NCI-H2081 (cell line): ENCODE measurements at places on chromosomes 4 and X.
A peak's percentile ranks its signal among the peaks of the same experiment; 100 is the strongest.

DNA sequence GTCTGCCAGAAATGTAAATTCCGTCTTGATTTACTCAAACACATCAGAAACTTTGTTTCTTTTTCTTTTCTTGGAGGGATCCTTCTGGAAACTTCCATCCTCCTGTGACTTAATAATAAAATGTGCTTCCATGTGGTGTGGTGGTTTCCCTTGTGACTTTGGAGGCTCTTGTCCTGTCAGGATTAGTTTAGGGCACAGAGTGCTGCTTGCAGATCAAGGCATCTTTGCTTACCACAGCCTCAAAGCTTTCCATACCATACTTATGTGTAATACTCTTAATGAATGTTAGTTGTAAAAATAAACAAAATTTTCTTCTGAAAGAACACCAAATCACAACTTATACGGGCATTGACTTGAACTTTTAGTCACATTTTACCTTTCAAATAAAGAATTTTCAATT lies 27.4 kb downstream of the GBA3 start:
- no peak for DNase-seq

- no peak for DNase-seq
Observed at GRCh38 chr4:107793996-107794395, 30.7 kb upstream of the SGMS2 start.

- DNase-seq = no peak
Observed at GRCh38 chr4:2944586-2945526, 18.4 kb downstream of the NOP14 start.

DNA sequence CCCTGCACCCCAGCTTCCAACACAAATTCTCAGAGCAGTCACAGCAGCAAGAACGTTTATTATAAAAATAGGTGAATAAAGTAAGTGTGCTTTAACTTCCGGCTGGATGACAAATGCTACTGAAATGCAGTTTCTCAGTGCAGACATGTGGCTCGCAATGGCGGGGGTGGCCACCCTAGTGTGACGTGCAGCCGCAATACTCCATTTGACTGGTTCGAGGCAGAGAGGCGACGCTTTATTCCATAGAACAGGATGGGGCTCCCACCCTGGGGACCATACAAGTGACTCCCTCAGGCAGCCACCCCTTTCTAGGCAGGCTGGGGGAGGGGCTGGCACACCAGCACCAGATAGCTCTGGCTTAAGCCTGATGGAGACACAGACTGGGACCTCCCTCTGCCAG lies 14.5 kb downstream of the TNIP2 start:
- DNase-seq = no peak

DNA sequence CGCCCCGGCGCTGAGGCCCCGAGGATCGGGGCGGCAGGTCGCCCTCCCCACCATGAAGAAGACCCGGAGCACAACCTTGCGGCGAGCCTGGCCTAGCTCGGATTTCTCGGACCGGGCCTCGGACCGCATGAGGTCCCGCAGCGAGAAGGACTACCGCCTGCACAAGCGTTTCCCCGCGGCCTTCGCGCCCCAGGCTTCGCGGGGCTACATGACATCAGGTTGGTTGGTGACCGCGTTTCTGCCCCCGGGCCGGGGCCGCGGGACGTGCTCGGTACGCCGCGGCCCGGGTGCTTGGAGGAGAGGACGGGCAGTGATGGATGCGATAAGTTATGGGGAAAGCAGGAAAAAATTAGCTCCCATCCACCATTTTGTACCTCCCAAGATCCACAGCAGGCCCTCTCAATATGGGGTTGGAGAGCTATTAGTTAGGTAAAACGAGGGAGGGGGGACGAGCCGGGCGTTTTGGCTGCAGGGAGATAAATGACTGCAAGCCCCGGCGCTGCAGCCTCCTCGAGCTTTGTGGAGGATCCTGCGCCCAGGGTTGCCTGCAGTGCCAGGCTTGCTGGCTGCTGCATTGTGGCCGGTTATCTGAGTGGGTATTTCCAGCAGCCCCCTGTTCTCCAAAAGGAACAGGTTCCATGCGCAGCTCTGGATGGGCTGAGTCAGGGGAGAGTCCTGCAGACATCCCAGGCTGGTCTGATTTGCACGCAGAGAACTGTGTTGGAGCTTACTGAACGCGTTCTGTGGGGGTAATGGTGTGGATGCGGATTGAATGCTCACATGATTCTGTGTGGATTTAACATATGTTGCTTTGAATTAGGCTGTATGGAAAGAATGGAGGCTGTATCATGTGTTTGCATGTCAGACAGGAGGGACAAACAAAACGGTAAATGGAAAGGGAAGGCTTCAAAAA lies 1.9 kb downstream of the STOX2 start:
- DNase-seq = no peak

- DNase-seq = no peak
Observed at GRCh38 chr4:108725457-108725856, 37.4 kb downstream of the ETNPPL start.

DNA sequence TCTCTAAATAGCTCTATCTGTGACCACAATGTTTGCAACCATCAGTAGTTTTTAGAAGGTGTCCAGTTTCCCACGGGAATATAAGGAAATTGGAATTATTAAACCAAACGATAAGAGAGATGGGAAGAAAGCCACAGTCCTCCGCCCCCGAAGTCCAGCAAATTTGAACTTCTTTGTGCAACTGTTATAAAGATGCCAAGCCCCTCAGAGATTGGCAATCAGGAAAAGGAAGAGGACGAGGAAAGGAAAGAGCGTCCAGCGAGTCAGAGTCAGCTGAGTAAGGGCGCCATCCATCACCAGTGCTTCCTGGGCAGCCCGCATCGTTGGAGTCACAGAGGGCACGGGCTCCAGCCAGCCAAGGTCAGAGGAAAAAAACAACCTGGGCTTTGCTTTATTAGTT lies 35.7 kb downstream of the LDB2 start:
- no peak for DNase-seq

GRCh38 chr4:88738180-88738579 lies 40.6 kb upstream of the NAP1L5 start:
- no peak for DNase-seq

- DNase-seq = no peak
Observed at GRCh38 chr4:66885501-66886165, 659.7 kb downstream of the CENPC start.

DNA sequence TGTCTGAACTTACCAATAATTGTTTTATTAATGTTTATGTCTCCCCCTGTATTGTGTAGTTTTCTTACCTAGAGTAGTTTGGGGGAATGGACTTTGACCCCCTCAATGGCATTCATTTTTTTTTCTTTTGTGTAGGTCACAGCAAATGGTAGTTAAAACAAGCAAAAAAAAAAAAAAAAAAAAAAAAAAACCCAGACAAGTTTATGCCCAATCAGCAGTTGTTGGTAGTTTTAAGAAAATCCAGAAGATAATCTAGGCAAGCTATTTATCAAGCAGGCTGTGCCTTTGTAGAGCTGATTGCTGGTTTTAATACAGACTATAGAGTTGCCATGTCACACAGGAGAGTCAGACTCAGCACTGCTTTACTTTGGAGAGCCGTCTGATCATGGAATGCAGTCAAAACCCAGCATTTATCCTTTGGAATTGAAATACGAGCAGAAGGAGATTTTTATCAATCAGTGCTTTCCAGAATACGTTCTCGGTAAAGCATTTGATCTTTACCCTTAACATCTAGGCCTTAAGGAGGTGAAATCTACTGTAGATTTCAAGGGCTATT lies 16.6 kb downstream of the DCUN1D4 start:
- DNase-seq = no peak

- peak; percentile 7 for DNase-seq
Observed at GRCh38 chr4:1544861-1545281, 138.6 kb upstream of the NKX1-1 start.

DNA sequence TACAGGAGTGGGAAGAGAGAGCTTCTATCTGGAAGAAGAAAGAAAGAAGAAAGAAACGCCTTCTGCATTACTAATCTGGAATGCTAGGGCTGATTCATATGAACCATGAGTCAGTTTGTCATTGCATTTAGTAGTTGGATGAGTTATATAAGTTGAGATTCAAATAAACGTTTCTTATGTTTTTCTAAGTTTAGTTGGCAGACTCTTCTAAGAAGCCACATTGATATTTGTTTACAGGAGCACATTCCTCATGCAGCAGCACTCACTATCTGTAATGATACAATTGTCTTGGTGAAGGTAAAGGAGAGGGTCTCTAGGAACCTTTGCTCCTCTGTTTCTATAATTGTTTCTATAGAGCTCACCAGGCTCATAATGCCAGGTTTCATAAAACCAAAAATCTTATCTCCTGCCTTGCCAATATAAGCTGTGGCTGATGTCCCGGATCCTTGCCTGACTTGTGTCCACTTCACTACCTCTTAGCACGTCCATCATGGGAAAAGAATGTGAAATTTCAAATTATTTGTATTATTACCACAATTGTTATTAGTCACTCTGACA lies 39.5 kb downstream of the HOPX start:
- no peak for DNase-seq

DNA sequence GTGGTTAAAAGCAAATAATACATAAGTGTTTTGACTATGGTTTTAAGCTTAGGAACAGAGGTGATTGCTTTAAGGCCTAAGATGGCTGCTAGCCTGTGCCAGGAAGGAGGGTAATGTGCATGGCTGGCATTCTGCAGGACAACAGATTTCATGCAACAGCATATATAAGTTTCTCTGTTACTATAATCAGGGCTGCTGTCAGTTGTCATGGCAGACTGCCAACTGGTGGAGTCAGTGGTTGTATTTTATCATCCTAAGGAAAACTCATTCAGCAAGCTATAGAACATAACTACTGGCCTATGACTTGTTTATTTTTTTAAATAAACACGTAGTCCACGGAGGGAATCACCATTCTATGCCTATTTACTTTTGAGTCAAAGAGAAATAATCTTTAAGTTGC lies 77.7 kb upstream of the DCAF8L1 start:
- no peak for DNase-seq

DNA sequence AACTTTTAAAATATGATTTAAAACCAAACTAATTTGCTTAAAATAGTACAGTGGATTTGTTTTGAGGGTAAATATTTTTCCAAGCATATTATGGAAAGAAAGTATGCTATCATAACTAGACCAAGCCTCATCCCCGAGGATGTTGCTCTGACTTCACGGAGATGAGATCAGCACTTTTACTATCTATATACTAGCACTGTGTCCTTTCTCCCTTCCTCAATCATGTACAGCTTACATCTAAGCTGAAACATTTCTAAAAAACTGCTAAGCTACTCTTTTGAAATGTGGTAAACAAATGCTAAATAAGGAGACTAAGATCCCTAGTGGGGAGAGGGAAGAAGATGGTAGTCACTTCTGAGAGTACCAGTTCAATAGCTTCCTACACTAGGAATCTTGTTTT lies 23.8 kb downstream of the AMMECR1 start:
- no peak for DNase-seq

GRCh38 chr4:168574581-168575295 lies 77.9 kb downstream of the PALLD start:
- no peak for DNase-seq

DNA sequence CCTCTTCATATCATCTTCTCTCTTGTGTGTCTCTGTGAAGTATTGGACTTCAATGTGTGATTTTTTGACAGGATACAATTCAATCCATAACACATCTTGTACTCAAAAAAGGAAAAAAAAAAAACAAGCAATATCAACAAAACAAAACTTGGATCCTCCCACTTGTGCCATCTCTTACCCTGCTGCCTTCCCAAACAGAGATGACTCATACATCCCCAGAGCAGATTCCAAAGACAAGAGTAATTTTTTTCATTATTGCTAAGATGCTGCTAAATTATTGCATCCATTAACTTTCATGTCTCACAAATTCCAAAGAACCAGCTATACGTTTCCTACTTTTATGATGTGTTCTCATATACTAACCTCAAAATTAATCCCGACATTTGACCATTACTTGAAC lies 479.2 kb downstream of the GBA3 start:
- no peak for DNase-seq

GRCh38 chrX:154457491-154458115 lies 478 bp upstream of the PLXNA3 start:
- no peak for DNase-seq

DNA sequence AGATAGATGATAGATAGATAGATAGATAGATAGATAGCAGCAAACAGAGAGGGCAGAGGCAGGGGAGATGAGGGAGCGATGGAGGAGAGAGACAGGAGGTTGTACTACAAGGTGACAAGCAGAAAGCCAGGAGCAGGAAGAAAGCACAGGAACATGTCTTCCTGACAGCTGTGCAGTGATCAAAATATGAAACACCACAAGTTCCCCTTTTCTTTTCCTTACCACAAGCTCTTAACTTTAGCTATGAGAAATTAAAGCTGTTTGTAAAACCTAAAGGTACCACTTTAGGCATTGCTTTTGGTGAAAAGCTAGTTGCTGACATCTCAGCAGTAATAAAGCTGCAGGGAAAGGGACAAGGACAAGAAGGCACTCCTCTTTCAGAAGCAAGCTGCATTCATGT lies 9.1 kb upstream of the MAGED4B start:
- DNase-seq = no peak

DNA sequence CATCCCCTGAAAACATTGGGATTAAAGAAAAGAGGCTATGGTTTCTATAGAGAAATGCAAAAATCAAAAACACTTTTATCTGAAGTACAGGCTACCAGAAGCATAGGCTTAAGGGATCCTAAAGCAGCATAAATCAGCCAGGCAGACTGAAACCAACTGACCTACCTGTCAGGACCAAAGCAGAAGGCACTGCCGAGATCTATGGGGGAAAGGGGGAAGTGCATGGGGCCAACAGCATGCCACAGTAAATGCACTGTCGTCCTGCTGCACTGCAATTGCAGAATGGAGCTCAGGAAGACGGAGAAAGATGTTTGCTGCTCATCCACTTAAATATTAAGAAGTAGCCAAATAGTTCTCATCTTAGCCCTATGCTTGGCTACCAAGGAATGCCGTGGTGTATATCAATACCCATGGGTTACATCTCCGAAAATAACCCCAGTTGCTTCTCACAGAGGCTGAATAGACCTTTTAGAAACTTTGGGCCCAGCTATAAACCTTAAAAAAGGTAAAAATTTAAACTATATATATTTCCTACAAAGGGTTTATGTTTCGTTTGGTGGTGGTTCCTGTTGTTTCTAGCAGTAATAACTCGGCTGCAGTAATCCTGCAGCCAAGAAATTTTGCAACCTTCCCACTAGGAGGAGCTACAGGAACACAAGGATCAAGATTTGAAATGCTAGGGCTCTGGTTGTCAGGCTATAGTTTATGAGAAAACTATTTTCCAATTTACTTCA lies 312.2 kb upstream of the DIAPH2 start:
- DNase-seq = peak; percentile 41

- DNase-seq = no peak
Observed at GRCh38 chrX:3450881-3451570, 104.6 kb upstream of the MXRA5 start.

GRCh38 chr4:185504098-185505047 lies 30.9 kb downstream of the PDLIM3 start:
- peak; percentile 17 for DNase-seq

GRCh38 chr4:48085821-48086589 lies 48.0 kb downstream of the TXK start:
- DNase-seq = no peak

DNA sequence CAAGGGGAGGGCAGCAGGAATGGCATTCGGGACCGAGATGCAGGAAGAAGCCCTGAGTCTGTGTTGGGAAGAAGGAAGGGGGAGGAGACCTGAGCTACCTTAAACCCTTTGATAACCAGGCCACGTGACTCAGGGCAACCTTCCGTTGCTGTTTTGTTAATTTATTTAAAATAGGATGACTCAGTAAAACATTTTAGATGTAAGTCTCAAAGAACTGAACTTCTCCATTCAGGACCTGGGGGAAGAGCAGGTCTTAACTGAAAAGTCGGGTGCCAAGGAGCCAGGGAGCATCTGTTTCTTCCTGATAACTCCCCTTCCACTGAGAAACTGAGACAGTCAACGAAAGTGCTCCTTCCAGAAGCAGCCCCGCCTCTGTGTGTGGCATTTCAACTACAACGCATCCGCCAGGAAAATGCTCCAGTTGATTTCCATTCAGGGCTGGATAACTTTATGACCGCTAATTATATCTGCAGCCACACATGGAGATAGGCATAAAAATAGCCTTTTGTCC lies 88.0 kb downstream of the IRF2 start:
- no peak for DNase-seq
